NCI-H446 treated with DMSO at 0.1 percent for 48 hours (cell line): ENCODE measurements at places on chromosomes 1 and 21.

- no peak for DNase-seq
These were observed 10.7 kb downstream of the ATP1A4 start for GRCh38 chr1:160161965-160162705.

GRCh38 chr1:204176049-204176448 lies 9.9 kb upstream of the REN start:
- no peak for DNase-seq

GRCh38 chr1:200146100-200146499 lies 118.6 kb downstream of the NR5A2 start:
- no peak for DNase-seq

DNA sequence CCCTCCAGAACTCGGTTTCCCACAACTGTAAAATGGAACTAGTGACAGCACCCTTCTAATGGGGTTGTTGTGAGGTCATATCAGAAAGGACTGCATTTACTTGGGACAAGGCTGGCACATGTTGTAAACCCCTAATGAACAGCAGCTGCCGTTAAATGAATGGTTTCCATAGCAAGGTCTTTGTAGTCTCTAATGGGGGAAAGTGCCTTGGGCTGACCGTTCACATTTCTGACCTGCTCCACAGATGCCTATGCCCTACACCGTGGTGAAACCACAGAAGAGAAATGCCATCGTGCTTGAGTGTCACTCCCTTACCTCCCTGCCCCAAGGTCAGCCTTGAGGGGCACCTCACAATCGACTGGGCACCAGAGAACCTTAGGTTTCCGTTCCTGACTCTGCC lies 143.1 kb downstream of the ZSCAN20 start:
- no peak for DNase-seq

DNA sequence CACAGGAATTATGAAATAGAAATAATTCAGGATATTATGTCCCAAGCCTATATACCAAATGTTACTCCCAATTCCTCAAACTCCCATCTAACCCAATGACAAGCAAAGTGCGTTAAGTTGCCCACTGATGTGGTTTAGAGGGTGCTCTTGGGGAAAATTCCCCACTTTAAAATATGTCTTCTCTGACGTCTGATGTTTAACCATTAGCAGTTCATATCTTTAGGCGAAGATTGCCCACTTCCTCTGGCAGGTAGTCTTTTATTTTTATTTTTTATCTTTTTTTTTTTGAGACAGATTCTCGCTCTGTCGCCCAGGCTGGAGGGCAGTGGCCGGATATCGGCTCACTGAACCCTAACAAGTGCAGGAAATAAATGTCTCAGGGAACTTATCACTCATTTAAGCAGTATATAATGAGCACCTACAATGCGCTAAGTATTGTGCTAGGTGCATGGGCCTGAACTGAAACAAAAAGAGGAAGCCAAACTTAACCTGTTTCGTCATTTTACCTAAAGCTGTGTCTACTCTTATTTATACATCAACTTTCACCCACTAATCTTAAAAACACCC lies 1.3 kb upstream of the LYST start:
- no peak for DNase-seq

- DNase-seq = no peak
These were observed 7.1 kb upstream of the TPM3 start for GRCh38 chr1:154198756-154199562.
